ENCODE measurements at places on chromosomes 11 and 22.

DNA sequence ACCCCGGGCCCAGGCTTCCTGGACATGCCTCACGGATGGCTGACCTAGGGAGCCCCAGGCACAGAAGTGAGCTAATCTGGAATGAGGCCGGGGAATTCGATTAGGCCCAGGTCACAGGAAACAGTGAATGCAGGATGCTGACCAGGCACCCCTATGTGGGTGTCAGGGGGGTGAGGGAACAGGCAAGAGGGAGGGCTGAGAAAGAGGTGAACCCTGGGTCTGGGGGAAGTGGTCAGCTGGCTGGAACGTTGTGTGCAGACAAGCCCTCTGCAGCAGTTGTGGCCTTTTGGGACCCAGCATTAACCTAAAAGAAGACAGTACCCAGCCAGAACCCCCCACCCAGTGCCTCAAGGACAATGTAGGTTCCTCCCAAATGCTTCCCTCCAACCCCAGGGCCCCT is 8.1 kb downstream of the SERHL2 start:
- DNase-seq: no peak

GRCh38 chr11:108512708-108513107 is 14.5 kb upstream of the POGLUT3 start:
- no peak for DNase-seq

DNA sequence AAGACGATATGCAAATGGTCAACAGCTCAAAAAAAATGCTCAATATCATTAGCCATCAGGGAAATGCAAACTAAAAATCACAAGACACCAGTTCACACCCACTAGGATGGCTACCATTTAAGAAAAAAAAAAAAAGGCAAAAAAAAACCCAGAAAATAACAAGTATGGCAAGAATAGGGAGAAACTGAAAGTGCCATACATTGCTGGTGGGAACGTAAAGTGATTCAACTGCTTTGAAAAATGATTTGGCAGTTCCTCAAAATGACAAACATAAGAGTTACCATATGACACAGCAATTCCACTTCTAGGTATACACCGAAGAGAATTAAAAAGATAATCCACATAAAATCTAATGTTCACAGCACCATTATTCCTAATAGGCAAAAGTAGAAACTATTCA is 47.5 kb downstream of the PICALM start:
- DNase-seq: no peak

DNA sequence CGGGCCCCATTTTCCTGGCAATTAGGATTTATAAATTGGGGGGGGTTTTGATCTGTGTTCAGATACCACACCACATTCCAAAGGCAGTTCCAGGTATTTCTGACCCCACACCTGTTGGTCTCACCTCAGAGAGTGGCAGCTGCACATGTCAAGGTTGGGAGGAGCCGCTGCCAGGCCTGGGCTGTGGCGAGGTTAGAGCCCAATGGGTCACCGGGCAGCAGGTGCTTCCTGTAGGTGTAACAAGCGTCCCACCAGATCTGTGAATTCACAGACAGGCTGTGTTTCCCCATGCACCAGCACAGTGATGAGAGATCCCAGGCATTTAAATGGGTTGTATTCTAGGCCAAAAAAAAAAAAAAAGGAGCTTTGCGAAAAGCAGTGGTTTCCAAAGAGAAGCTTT is 58.6 kb downstream of the CABIN1 start:
- DNase-seq: no peak

- DNase-seq: no peak
Measured at GRCh38 chr11:43582024-43582862, 98.3 kb upstream of the HSD17B12 start.

DNA sequence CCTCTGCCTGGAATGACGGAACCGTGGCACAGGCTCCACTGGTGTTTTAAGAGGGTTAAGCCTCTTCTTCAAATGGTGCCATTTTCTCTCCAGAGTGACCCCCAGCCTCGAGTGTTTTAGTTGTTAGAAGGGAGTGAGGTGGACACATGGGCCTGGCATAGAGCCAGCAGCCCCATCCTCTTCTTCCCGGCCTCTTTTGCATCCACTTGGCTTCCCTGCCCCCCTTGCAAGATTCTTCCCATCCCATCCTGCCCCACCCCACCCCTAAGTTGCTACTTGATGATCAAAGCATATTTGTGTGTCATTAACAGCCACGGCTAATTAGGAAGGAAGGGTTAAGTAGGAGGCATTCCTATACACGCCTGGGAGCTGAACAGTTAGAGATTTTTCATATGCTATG is 72.3 kb upstream of the CRYBB3 start:
- no peak for DNase-seq

DNA sequence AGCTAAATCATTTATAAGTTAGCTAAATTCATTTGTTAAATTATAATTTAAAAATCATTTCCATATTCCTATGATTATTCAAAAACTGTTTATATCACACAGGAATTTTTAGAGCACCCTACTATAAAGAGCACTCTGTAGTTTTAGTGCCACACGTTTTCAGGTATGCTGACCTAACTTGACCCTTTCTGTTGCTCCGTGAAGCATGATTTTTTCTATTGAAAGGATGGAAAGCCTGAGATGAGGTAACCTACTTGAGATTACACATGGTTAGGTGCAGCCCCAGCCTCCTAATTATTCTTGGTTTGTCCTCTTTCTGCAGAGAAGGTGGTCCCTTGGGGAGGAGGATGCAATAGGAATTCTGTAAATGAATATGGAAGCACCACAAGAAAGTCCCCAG is 72.6 kb downstream of the PPFIBP2 start:
- no peak for DNase-seq
